GM13977 (cell line): ENCODE measurements at places on chromosomes 6 and 20.

DNA sequence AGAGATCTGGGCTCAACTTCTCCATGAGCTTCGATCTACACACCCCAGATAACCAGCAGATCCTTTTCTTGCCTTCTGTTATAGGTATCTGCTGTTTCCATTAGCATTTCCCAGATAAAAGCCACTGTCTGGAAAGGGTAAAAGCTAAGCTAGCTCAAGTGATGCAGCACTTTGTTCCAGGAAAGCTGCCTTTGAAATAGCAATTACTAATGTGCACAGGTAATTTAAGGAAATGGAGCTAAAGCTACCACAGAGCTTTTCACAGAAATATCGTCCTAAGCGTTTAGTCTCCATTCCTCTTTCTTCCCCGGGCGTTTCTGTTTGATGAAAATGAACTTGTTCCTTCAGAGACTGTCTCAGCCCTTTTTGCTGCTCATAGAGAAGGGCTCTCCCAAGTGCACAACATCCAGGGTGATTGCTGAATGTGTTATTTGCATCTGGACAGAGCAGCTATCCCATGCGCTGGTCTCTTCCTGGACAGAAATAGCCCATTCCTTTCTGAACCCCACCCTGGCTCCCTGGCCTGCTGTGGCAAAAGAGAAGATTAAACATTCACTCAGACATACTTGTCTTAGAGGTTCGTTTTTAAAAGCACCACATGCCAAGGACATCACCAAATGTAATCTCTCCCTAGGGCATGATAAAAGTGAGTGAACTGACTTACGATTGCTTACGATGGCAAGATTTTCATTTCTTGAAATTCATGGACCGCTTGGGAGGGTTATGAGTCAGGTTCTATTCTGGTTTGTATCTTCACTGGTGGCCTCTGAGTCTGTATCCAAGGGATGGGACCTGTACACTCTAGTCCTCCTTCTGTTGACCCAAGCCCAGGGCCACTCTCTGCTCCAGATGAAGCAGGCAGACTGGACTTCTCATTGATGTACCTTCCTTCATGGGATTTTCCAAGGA is 429.1 kb upstream of the CDH4 start:
- no peak for DNase-seq

DNA sequence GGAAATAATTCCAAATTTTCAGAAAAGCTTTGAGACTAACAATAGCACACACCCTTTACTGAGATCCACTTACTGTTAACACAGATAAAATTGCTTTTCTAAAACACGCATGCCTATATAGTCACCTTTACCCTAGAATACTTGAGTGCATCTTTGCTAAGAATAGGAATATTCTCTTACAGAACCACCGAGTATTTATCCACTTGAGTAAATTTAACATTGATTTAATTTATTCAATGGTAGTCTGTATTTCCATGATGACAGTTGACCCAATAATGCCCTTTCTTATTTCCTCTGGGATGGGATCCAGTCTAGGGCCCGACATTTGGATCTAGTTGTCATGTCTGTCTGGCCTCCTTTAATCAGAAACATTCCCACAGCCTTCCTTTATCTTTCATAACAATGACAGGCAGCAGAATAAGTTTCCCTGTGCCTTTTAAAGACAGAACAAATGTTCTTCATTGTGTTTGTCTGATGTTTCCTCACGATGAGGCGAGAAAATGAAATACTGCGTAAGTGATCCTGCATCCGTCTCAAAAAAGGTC is 56.6 kb upstream of the ERVFRD-1 start:
- no peak for DNase-seq

- DNase-seq = no peak
Measured at GRCh38 chr20:13216533-13216932, 4.5 kb upstream of the ISM1 start.

DNA sequence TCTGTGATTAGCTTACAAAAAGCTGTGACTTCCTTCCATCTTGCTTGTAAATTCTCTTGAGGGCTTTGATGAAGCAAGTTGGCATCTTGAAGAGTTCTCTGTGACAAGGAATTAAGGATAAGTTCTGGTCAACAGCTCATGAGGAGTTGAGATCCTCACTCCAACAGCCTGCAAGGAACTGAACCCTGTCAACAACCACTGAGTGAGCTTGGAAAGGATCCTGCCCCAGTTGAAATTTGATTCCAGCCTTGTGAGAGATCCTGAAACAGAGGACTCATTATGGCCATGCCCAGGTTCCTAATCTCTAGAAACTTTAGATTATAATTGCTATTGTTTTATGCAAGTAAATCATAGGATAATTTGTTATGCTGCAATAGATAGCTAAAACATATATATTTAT is 133.7 kb downstream of the PTCHD4 start:
- DNase-seq = no peak

- no peak for DNase-seq
Measured at GRCh38 chr20:60304931-60305330, 346.7 kb downstream of the CDH26 start.

DNA sequence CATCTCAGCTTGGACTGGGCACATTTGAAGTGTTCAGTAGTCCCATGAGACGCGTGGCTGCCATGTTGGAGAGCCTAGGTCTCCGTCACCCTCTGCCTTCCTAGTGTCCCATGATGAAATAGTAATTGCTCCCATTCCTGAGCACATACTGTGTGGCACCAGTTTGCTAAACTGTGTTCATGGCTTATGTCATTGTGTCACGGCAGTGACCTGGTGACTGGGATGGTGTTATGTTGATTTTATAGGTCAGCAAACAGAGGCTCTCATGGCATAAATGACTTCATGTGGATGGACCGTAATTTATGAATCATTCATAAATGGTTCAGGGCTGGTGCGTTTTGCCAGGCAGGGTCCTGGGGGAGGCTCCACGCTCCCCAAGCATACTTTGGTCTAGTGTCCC is 3.8 kb downstream of the BCAS4 start:
- DNase-seq = no peak

- no peak for DNase-seq
Measured at GRCh38 chr6:158763434-158764182, 55.6 kb downstream of the EZR start.

- no peak for DNase-seq
Measured at GRCh38 chr20:41382791-41383305, 16.2 kb upstream of the EMILIN3 start.
